Activated T-helper 2 cell treated with anti-CD3 and anti-CD28 coated beads, Interferon-gamma antibody, Interleukin-2, Interleukin-4, amounts not matched to agents 10 μg/mL and 5 μg/mL and 100 μg/mL, durations not matched to agents 14 hours and 24 hours and 36 hours (primary cell): ENCODE measurements at places on chromosomes 2 and 18. TPM values are rescaled to one million over a fixed set of nuclear protein-coding genes. Genes with fewer than 3 reads are reported as not detected.

DNA sequence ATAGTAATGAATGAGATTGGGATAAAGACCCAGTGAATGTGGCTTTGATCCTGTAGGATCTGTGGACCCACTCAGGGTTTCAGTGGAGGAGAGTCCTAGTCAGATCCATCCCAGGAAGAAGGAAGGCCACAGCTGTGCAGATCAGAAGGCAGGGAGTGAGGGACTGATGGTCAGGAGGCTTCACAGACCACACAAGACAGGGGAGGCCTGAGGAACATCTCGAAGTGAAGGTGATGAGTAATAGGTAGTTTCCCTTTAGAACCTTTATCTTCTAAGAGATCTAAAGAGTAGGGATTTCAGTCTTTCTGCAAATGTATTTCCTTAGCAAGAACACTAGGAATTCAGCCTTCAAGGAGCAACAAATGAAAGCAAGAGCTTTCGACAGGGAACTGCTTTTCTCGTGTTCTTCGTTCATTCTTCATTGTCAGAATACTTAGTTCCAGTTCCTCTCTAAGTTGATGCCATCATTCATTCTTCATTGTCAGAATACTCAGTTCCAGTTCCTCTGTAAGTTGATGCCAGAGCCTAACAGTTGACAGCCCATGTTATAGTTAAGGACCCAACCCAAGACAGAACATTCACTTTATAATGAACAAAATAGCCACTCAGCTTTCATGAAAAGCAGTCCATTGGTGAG lies 150.2 kb upstream of the EPAS1 start:
- peaks cover 5% of the 10 kb centered on the region for H3K36me3 ChIP-seq
- H3K27me3 ChIP-seq: no peaks in the 10 kb centered on the region
- peaks cover 41% of the 10 kb centered on the region for H3K4me1 ChIP-seq
- DNase-seq: no peak

GRCh38 chr18:24170360-24170759 lies 31.5 kb downstream of the CABYR start:
- H3K36me3 ChIP-seq: no peaks in the 10 kb centered on the region
- H3K27me3 ChIP-seq: peaks cover 13% of the 10 kb centered on the region
- H3K27ac ChIP-seq: no peak overlapping the region
- peaks cover 3% of the 10 kb centered on the region for H3K4me1 ChIP-seq
- no peak for DNase-seq

DNA sequence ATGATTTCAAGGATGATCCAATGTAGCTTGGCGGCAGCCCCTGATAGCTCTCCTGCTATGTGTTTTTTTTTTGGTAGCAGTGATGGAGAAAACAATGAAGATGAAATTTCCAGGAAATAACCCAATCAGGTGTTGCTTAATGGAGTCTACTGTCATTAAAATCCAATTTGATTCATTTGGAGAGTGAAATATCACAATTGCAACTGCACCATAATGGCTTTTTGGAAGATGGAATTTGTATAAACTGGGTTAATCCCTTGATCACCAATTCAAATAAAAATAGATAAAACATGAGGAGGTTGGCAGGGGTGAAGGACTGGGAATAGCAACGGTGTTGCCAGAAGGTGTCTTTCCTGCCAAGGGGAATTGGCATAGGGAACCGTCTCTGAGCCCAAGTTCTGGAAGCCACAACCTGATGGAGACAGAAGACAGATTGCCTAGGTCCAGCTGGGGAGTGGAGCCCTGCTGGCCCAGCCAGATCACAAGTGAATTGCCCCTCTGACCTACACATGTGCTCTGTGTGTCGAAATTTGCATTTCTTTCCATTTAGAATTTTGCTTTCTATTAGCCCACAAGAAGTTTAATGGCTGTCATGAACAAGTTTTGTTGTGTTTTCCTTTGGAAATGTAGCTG lies 170.3 kb upstream of the SPRED2 start:
- H3K4me3 ChIP-seq: no peak overlapping the region
- no peak overlapping the region for H3K27ac ChIP-seq
- DNase-seq: no peak
- no peaks in the 10 kb centered on the region for H3K36me3 ChIP-seq

DNA sequence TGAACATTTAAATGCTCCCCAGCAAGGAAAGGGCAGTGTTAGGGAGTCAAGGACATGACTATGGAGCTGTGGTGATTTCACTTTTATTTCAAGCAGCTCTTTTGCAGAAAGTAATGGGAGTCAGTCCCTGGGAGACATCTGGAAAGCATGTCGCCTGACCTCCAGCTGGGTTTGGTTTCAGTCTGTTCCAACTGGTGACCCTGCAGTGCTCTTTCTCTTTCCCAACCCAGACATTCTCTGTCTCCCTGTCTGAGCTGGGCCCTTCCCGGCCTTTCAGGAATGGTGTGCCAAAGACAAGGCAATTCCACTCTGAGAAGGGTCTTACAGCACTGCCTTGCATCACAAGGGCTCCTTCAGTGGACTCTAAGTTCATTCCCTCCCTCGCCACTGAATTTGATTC lies 323.2 kb downstream of the OSR1 start:
- H3K4me3 ChIP-seq: no peak overlapping the region
- no peaks in the 10 kb centered on the region for H3K27me3 ChIP-seq
- H3K36me3 ChIP-seq: no peaks in the 10 kb centered on the region
- no peaks in the 10 kb centered on the region for H3K4me1 ChIP-seq

GRCh38 chr18:23137788-23138216 lies 2.5 kb downstream of the CABLES1 start:
- peaks cover 7% of the 10 kb centered on the region for H3K27me3 ChIP-seq
- DNase-seq: no peak
- H3K36me3 ChIP-seq: peaks cover 27% of the 10 kb centered on the region
- peaks cover 46% of the 10 kb centered on the region for H3K4me1 ChIP-seq
- no peak overlapping the region for H3K27ac ChIP-seq
- peak overlapping the region; percentile 80 for H3K4me3 ChIP-seq

- DNase-seq: no peak
- peaks cover 1% of the 10 kb centered on the region for H3K4me1 ChIP-seq
- H3K27ac ChIP-seq: no peak overlapping the region
Measured at GRCh38 chr2:170185319-170185718, 7.4 kb downstream of the MYO3B start.

DNA sequence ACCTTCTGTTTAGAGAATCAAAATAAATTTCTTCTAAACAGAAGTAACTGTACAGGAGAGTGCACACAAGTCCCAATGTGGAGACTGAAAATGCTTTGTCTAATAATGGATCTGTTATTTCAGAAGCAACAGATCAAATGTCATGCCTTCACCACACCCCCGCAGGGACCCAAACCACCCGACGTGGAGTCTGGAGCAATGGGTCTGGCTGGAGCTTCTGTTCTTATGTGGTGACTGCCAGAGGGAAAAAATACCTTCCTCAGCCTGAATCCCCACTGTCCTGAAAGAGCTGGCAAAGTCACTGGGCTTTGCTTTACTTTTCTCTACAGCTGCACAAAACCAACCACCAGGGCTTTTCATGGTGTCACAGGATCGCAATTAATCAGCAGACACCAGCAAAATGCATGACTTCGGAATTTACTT lies 119.0 kb upstream of the ZFP36L2 start:
- DNase-seq: no peak
- no peak overlapping the region for H3K27ac ChIP-seq
- H3K4me3 ChIP-seq: no peak overlapping the region
- H3K4me1 ChIP-seq: peaks cover 7% of the 10 kb centered on the region
- H3K27me3 ChIP-seq: no peaks in the 10 kb centered on the region

DNA sequence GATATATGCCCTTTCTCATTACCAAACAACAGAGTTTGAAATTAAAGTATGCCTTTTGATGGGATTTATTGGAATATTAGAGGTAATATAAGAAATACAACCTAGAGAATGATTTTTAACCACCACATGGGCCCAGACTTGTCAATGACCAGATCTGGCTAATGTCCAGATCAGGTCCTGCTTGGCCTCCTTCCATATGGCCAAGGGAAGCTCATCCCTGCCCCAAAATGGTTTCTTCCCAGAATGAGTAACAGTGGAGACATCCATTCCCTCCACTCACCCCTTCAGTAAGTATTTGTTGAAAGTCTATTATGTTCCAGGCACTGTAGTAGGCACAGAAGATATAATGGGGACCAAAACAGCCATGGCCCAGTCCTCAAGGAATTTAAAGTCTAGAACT lies 54.9 kb downstream of the ANTXR1 start:
- no peaks in the 10 kb centered on the region for H3K4me1 ChIP-seq
- no peak for DNase-seq
- H3K4me3 ChIP-seq: no peak overlapping the region
- no peaks in the 10 kb centered on the region for H3K36me3 ChIP-seq
- no peak overlapping the region for H3K27ac ChIP-seq

DNA sequence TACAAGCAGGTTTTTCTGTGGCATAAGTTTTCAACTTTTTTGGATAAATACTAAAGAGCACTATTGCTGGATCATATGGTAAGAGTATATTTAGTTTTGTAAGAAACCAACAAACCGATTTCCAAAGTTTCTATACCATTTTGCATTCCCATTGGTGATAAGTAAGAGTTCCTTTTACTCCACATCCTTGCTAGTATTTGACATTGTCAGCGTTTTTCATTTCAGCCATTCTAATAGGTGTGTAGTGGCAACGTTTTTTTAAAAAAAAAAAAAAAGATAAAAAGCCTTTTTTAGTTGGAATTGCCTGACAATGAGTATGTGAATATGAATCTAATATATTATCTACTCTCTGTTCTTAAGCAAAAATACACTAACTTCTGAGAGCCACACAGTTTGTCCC lies 185.9 kb downstream of the AGPS start:
- peaks cover 5% of the 10 kb centered on the region for H3K27me3 ChIP-seq
- H3K27ac ChIP-seq: no peak overlapping the region
- H3K4me3 ChIP-seq: no peak overlapping the region

- H3K27me3 ChIP-seq: peaks cover 19% of the 10 kb centered on the region
- H3K4me1 ChIP-seq: peaks cover 3% of the 10 kb centered on the region
- H3K27ac ChIP-seq: no peak overlapping the region
- no peaks in the 10 kb centered on the region for H3K36me3 ChIP-seq
- H3K4me3 ChIP-seq: no peak overlapping the region
- DNase-seq: no peak
Measured at GRCh38 chr2:231317579-231317978, 77.9 kb upstream of the B3GNT7 start.

- H3K27me3 ChIP-seq: peaks cover 24% of the 10 kb centered on the region
- no peak for DNase-seq
- H3K4me3 ChIP-seq: no peak overlapping the region
- H3K27ac ChIP-seq: no peak overlapping the region
- H3K36me3 ChIP-seq: peaks cover 14% of the 10 kb centered on the region
Measured at GRCh38 chr18:63120620-63121019, 198.9 kb downstream of the BCL2 start.

- H3K4me1 ChIP-seq: peaks cover 9% of the 10 kb centered on the region
- H3K27me3 ChIP-seq: no peaks in the 10 kb centered on the region
- peaks cover 76% of the 10 kb centered on the region for H3K36me3 ChIP-seq
- no peak overlapping the region for H3K27ac ChIP-seq
- H3K4me3 ChIP-seq: no peak overlapping the region
Measured at GRCh38 chr2:65017335-65017734, 28.1 kb downstream of the SLC1A4 start.

The KCNJ3 gene
- not detected in 2 replicates for total RNA-seq

The SAG gene
- 0.05 TPM in 1 of 2 replicates, not detected in the other for total RNA-seq

The THSD7B gene
- not detected in 2 replicates for total RNA-seq

The VWA3B gene
- total RNA-seq: not detected in 2 replicates

The SCN7A gene
- total RNA-seq: not detected in 2 replicates

The UBE2F gene
- total RNA-seq: 137 and 146 TPM in 2 replicates

The SP5 gene
- total RNA-seq: 0.30 and 0.32 TPM in 2 replicates

The PLCL1 gene
- 1.8 and 2.0 TPM in 2 replicates for total RNA-seq
